ENCODE measurements at places on chromosomes 3 and 15.

DNA sequence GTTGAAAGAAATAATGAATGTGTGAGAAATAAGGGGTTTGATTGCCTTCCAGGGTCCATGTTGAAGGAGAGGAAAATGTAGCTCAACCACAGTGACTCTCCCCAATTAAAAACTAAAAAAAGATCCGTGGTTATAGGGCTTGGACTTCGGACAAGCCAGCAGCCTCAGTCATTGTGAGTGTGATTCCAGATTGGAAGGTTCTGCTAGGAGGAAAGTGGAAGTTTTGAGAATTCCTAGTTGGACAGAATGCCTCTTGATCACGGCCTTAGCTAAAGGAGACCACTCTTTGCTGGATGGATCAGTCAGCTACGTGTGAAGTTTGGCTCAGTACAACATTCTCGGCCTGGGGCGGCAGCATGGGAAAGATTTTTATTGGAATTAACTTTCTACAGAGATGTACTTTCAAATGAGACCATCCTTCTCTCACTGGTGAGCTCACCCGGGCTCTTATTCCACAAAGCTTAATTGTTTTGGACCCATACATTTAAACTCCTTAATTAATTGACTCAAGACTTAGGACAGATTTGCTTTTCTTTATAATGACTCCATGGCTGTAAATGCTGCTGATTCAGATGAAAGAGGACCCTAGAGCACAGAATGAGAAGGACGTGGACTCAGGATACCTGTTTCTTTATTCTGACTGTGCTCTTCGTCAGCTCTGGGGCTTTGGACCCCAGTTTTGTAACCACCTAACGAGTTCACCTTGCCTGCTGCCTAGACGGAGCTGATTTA lies 27.5 kb downstream of the FLNB start:
- no peak for DNase-seq

DNA sequence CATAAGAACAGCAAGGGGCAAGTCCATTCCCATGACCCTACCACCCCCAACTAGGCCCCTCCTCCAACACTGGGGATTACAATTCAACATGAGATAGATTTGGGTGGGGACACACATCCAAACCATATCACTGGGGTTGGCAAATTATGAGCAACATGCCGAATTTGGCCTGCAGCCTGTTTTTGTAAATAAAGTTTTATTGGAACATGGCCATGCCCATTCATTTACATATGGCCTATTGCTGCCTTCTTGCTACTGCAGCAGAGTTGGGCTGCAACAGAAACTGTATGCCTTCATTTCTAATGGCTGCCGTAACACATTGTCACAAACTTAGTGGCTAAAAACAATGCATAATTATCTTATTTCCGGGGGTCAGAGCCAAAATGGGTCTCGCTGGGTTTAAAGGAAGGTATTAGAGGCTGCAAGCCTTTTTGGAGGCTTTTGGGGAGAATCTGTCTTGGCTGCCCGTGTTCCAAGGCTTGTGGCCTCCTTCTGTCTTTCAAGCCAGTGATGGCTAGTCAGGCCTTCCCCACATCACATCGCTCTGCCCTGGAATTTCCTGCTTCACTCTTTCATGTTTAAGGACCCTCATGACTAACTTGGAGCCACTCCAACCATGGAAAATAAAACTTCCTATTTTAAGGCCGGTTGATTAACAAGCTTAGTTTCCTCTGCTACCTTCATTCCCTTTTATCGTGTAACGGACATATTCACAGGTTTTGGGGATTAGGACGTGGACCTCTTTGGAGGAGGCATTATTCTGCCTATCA lies 428.5 kb upstream of the PROK2 start:
- DNase-seq: no peak

DNA sequence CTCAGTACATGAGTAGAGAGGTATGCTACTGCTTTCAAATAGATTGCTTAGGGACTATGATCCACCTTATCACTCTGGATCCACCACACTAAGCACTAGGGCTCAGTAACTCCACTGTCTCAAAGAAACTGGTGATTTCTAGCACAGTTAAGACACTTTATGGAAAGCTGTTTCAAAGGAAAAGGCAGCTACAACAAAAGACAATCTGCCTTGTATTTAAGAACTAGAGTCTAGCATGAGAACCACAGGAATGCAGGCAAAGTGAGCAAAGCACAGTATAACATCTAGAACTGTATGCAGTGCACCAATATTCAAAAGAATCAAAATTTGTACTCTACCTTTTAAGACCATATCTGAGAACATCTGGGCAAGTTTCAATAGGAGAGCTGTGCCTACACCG lies 17.9 kb downstream of the TFRC start:
- no peak for DNase-seq

GRCh38 chr3:54596087-54596486 lies 331.8 kb downstream of the LRTM1 start:
- no peak for DNase-seq

DNA sequence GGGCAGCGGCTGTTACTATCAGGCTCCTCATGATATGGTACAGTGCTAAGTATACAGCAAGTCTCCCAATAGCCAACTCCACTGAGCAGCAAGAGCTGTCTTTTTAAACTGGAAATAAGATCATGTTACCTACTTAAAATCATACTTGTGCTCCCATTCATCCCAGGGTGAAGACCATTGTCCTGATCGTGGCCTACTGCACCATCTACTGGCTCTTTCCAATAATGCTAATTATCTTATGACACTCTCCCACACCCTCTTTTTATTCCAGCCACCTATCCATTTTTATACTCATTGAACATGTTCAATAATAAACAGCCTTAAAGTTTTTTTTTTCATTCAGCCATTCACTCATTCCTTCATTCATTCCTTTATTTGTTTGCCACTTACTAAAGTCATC lies 117.7 kb downstream of the GBE1 start:
- DNase-seq: no peak

DNA sequence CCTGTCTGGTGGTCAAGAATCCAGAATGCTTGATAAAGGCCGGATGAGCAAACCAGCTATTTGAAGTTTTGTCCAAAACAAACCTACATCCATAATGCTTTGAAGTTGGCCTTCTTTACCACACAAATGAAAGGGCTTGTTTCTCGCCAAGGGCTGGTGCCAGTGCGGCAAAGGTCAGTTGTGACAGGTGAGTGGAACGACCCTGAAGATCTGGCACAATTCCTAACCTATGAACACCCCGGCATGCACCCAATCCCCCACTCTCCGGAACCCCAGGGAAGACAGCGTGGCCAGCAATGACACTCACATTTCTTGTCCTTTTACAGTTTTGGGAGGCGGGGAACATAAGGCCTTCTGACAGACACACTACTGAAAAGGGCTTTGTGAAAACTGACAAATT lies 90.6 kb downstream of the ATP10A start:
- DNase-seq: no peak

GRCh38 chr15:100721758-100722550 lies 119.6 kb downstream of the ASB7 start:
- no peak for DNase-seq

DNA sequence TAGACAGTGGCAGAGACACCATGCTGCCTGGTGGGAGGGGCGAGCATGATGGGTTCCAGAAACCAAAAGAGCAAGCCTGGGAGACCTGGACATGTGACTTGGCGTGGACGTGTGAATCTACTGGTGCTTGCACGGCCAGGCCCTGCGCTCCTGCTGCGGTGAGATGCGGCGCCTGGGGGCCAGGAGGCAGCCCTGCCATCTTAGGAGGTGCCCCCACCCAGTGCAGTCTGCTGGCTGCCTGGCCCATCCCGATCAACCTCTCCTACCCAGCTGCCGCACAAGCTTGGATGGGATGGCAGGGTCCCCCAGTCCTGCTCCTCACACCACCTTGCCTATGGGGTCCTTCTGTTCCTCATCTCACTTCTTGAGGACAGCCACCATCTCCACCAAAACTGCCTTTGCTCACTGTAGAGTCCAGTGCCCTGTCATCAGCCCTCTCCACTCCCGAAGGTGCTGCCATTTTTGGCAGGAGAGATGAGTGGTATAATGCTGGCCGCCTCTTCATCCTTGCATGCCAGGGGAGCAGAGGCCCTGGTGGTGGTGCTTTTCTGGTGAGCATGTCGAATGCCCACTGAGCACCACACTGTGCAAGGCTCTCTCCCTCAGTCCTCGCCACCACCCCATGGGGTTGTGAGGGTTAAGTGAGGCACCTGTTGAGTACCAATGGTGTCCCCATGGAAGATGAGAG lies 3.1 kb upstream of the ABTB1 start:
- no peak for DNase-seq

DNA sequence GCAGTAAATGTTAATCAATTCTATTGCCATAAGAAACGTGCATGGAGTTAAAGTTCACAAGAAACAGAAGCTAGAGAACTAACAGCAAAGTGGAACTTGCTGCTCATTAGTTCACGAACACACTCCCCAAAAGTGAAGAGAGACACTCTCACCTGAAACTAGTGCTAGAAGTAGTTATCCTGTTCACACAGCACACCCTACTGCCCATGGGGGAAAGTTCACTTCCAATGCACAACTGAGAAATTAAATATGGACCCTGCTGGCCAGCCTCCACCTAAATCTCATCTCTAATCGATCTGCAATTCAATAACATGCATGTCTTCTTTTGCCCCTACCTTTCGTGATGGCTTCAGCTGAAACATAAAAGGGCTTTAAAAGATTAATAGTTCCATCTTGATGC lies 39.4 kb upstream of the FRMD4B start:
- no peak for DNase-seq

DNA sequence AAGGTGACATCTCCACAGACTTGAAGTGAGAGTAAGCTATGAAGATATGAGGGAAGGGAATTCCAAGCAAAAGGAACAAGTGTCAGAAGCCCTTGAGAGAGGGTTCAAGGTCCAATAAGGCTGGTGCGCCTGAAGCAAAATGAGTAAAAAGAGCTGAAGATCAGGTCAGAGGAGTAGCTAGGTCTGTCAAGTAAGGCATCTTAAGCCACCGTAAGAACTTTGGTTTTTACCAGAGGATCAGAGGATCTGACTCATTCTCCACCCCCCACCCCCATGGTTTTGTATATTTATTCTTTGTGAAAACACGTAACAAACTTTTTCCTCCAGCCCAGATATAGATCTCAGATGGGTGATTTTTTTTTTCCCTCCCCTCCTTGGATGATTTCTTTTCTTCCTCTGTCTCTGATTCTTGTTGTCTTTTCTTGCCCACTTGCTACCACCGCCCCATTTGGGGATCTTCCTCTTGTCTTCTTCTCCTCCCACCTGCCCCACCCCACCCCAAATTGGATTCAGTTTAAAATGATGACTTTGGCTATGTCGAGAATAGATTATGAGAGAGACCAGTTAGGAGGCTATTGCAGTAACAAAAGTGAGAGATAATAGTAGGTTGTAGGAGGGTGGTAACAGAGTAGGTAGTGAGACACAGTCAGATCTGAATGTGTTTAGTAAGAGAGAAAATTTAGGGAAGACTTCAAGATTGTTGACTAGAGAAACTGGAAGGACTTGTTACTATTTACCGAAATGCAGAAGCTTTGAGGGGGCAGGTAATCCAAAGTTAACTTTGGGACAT lies 6.1 kb downstream of the TRMT10C start:
- peak; percentile 22 for DNase-seq

DNA sequence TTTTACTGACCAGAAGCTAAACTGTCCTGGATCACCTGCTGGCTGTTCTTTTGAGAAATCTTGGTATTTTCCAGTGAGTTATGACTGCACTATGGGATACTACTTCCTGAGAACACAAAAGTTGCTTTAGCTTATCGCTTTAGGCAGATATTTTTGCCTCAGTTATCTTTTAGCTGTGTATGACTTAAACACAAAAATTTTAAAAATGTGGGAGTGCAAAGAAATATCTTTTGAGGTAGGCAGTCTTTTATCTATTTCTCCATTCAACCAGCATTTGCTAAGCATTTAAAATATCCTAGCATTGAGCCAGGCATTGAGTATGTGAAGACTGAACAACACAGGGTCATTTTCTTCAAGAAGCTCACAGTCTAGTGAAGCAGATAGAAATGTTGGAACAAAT lies 981.9 kb downstream of the FHIT start:
- no peak for DNase-seq

- no peak for DNase-seq
Observed at GRCh38 chr15:40441565-40442531, 1.1 kb downstream of the BAHD1 start.

All from stimulated activated CD8-positive, alpha-beta memory T cell treated with anti-CD3 and anti-CD28 coated beads, Interleukin-15, amount 100 ng/mL, for 48 hours (primary cell).